Prostate gland (tissue), 2 donors: ENCODE measurements at places on chromosomes 5 and 9.

DNA sequence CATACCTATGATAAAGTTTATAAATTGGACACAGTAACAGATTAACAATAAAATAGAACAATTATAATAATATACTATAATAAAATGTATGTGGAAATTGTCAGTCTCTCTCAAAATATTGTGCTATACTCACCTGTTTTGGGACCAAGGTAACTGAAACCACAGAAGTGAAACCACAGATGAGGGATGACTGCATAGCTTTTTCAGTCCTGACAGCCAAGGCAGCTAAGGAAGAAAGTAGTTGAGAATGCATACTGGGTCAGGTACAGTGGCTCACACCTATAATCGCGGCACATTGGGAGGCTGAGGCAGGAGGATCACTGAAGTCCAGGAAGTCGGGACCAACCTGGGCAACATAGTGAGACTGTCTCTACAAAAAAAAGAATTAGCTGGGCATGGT, 8.9 kb downstream of the SRP19 start:
- no peak for DNase-seq
- H3K36me3 ChIP-seq = no peaks in the 10 kb centered on the region
- peaks cover 3% of the 10 kb centered on the region for H3K4me1 ChIP-seq
- H3K27ac ChIP-seq = no peak overlapping the region

GRCh38 chr5:34576891-34577666, 79.0 kb upstream of the RAI14 start:
- no peaks in the 10 kb centered on the region for H3K36me3 ChIP-seq
- DNase-seq = no peak
- no peak overlapping the region for H3K4me3 ChIP-seq
- H3K4me1 ChIP-seq = no peaks in the 10 kb centered on the region

GRCh38 chr5:143860211-143860610, 48.2 kb downstream of the HMHB1 start:
- H3K27me3 ChIP-seq = no peaks in the 10 kb centered on the region
- no peaks in the 10 kb centered on the region for H3K36me3 ChIP-seq
- H3K4me1 ChIP-seq = no peaks in the 10 kb centered on the region
- no peak overlapping the region for H3K4me3 ChIP-seq

DNA sequence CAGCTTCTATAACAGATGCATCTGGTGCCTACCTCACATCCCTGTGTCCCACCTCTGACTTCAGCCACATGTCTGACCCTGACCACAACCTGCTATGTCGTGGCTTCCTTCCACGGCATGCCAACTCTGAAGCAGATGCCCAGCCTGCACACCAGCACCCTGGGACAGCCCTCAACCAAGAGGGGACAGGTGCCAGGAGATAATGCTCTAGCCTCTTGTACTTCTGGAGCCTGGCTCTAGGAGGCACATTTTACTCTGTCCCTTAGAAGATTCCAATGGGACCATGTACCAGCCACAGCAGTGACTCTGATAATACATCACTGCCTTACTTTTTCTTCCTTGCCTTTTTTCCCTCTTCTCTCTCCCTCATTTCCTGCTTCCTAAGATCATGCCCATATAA, 51.4 kb downstream of the EBF1 start:
- no peaks in the 10 kb centered on the region for H3K4me1 ChIP-seq
- no peak for DNase-seq
- H3K27ac ChIP-seq = no peak overlapping the region
- no peaks in the 10 kb centered on the region for H3K36me3 ChIP-seq

GRCh38 chr5:74918232-74918669, 52.1 kb upstream of the FAM169A start:
- no peaks in the 10 kb centered on the region for H3K4me1 ChIP-seq
- no peak overlapping the region for H3K27ac ChIP-seq
- H3K36me3 ChIP-seq = no peaks in the 10 kb centered on the region
- no peak for DNase-seq

DNA sequence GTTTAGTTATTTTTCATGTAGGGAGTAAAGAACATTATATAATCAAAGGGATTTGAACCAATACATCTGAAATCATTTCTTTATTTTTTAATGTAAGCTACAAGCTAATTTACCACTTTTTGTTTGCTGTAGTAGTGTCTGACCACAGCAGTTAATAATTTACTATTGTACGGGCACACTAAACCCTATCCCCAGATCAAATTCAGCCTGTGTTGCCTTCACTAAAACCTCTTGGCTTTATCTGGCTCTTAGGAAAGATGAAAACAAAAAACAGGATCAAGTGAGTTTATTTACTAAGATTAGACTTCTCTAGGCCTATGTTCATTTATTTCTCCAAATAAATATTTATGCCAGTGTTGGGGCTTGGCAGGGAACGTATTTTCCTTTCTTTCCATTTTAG, 384.1 kb downstream of the EBF1 start:
- H3K4me3 ChIP-seq = no peak overlapping the region
- no peak overlapping the region for H3K27ac ChIP-seq
- no peak for DNase-seq
- H3K27me3 ChIP-seq = no peaks in the 10 kb centered on the region
- H3K36me3 ChIP-seq = no peaks in the 10 kb centered on the region

GRCh38 chr5:61332851-61333320, 828 bp downstream of the ZSWIM6 start:
- peak overlapping the region; percentile 90 for H3K27ac ChIP-seq
- DNase-seq = peak; percentile 33
- H3K4me3 ChIP-seq = peak overlapping the region; percentile 95
- no peaks in the 10 kb centered on the region for H3K4me1 ChIP-seq
- H3K36me3 ChIP-seq = no peaks in the 10 kb centered on the region
- no peaks in the 10 kb centered on the region for H3K27me3 ChIP-seq

DNA sequence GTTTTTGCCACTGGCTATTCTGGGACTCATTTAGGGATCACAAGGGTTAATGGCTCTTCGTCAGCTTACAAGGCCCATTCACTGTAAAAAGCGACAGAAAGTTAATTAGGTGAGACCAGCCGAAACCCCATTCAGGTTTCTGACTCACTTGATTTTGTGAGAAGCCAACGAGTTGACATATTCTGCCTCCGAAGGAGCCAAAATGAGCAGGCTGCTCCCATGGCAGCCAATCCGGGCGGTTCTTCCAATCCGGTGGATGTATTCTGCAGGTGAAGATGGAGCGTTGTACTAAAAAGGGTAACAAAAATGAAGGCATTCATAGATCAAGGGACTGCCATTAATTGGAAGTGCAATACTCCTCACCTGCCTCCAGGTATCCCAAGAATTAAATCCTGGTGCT, 39.7 kb downstream of the DDX31 start:
- H3K36me3 ChIP-seq = no peaks in the 10 kb centered on the region
- no peak for DNase-seq
- no peaks in the 10 kb centered on the region for H3K27me3 ChIP-seq
- H3K4me1 ChIP-seq = no peaks in the 10 kb centered on the region
- no peak overlapping the region for H3K27ac ChIP-seq

GRCh38 chr5:75656311-75657003, 45.2 kb downstream of the ANKDD1B start:
- H3K27me3 ChIP-seq = no peaks in the 10 kb centered on the region
- peak overlapping the region; percentile 30 for H3K4me3 ChIP-seq
- H3K36me3 ChIP-seq = no peaks in the 10 kb centered on the region
- peak overlapping the region; percentile 57 for H3K27ac ChIP-seq
- no peaks in the 10 kb centered on the region for H3K4me1 ChIP-seq

- no peak overlapping the region for H3K4me3 ChIP-seq
- DNase-seq = no peak
- H3K36me3 ChIP-seq = no peaks in the 10 kb centered on the region
- no peaks in the 10 kb centered on the region for H3K27me3 ChIP-seq
Measured at GRCh38 chr9:83383034-83383433, 155.2 kb downstream of the FRMD3 start.

GRCh38 chr9:33162721-33163311, 4.3 kb downstream of the B4GALT1 start:
- H3K4me3 ChIP-seq = peak overlapping the region; percentile 93
- DNase-seq = peak; percentile 90
- H3K36me3 ChIP-seq = no peaks in the 10 kb centered on the region
- peak overlapping the region; percentile 97 for H3K27ac ChIP-seq
